Mesenchymal stem cell (in vitro differentiated cells and primary cell): ENCODE measurements at places on chromosomes 4 and X.

DNA sequence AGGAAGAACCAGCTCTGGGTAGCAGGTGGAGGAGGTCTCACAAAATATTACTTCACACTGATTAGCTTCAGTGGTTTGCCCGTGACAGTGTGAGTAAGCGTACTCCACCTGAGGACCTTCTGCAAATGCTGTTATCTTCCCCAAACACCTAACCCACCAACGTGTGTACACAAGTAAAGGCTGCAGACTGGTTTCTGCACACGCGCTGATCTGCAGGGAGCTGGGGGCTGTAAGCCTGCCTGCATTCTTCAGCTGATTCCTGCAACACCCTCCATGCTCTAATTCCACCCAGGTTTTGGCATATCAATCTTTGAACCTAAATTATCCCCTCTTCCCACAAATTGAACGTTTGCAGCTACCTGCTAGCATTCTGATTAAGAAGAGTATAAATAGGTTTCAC is 820.2 kb downstream of the TRIML1 start:
- DNase-seq: no peak

DNA sequence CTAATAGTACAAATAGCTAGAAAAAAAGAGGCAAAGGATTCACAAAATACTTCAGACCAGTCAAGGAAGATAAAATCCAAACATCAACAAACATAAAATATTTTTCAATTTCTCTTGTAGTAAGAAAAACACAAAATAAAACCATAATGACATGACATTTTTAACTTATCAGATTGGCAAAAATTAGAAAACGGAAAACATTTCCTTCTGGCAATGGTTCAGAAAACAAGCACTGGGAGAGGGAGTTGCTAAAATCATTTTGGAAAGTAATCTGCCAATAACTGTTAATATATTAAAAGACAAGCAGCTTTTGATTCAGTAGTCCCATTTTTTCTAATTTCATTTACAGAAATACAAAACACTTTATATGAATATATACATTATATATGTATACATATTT is 26.1 kb downstream of the TKTL2 start:
- DNase-seq: no peak

GRCh38 chr4:21134994-21135393 is 434.7 kb downstream of the PACRGL start:
- peak; percentile 35 for DNase-seq

GRCh38 chrX:45602151-45602550 is 401.5 kb upstream of the DIPK2B start:
- peak; percentile 11 for DNase-seq

DNA sequence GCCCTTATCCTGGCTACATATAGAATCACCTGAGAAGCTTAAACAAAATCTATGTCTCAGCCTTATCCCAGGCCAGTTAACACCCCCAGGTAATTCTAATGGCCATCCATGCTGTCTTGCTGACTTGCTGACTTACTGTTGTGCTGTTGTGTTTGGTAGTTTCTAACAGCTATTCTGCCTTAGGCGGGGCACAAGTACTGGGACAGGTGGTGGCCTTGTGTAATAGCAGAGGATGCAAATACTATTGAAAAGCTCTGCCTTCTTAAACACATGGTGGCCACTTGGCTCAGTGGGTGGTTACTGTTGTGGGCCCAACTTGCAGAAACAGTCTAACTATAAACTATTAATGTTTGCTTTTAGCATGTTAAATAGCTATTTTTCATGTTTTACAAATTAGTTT is 56.2 kb downstream of the CDS1 start:
- no peak for DNase-seq

DNA sequence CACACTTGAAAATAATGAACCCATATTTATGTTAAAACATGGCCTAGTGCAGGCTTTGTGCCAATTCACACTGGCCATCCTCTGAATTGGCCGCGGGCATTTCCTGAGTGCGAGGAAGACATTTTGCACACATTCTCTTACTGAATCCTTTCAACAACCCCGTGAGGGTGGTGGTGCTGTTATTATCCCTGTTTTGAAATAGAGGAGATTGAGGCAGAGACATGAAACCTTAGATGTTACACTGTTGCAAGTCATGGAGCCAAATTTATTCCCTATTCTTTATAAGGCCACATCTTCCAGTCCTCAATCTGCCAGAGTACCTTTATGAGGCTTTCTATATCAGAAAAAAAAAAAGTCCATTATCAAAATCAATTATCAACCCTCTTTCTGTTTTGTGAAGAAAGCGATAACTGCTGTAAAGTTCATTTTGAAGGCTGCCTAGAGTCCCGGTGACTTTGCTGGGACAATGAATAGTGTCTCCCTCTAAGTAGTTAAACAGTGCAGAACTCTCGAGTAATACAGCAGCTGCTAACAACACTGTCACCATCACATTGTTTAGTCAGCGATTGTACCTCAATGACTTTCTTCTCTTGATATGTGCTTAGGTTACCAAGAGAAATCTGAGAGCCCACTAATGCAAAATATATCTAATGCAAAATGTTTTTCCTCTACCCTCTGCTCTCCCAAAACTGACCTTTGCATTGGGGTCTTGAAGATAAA is 242.3 kb upstream of the PPARGC1A start:
- DNase-seq: no peak

DNA sequence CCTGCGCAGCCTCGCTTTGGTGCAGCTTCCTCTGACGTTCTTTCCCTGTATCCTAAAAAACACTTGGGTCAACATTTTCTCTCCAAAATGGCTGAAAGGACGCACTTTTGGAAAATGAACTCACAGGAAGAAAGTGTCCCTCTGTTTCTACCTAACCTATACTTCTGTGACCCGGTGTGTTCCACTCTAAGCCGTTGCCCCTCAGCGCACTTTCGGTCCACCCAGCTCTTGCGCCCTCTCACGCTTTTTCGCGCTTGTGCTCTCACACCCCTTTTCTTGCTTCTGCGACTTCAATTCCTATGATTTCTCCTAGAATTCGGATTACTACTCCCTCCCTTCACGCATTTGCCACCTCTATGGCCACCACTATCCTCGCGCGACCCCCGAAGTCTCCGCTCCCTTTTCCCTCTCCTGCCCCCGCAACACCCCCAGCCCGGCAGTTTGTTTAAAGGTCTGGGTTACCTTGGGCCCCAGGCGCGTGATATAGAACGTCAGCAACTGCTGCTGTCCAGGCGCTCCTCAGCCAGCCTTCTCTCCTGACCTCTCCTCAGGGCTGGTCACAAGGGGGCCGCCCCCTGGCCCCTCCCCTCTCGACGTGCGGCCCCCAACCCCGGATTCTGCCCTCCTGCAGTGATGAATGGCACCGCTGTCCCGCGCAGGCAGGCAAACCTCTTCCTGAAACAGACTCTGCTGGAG is at the start of gene USP51:
Gene USP51, minus strand, starts transcription at position 535 of the 696 bp plus-strand sequence. CDS start 909 bp downstream, outside the sequence.
- peak; percentile 70 for DNase-seq

DNA sequence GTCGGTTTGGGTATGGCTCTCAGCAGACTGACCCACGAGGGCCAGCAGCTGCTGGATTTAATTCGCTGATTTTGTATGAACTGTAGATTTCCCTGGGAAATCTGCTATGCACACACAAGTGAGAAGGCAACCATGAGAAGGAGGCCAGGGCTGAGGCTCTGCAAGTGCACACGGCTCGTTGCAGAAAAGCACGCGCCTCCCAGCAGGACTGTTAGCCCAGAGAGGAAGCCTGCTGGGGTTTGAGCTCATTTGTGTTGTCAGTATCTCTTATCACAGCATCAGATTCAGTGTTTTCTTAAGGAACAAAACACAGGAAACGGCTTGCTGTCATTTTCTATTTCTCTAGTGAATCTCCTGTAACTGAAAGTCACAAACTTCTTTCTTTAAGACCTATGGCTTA is 296.2 kb upstream of the FAT1 start:
- DNase-seq: no peak
